Stimulated activated CD8-positive, alpha-beta memory T cell treated with anti-CD3 and anti-CD28 coated beads, Interleukin-7, amount 100 ng/mL, for 48 hours (primary cell): ENCODE measurements at places on chromosomes 3 and 15.

DNA sequence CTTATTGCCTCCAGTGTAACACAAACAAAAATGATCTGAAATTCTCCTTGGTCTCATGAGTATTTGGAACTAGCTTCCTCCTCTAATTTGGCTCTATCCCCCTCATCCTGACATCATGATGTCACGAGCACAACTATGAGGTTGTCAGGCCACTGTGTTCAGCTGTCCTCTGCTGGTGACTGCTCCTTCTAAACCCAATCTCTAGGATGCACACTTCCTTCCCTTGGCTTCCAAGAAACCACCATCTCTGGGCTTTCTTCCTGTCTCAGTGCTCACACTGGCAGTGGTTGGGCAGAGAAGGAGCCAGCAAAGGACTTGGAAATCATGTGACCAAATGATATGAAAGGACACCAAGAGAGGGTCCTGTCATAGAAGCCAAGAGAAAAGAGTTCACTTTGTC, 30.7 kb upstream of the EIF1B start:
- no peak for DNase-seq

- no peak for DNase-seq
These were observed 8.4 kb downstream of the RASL12 start for GRCh38 chr15:65059369-65059750.

DNA sequence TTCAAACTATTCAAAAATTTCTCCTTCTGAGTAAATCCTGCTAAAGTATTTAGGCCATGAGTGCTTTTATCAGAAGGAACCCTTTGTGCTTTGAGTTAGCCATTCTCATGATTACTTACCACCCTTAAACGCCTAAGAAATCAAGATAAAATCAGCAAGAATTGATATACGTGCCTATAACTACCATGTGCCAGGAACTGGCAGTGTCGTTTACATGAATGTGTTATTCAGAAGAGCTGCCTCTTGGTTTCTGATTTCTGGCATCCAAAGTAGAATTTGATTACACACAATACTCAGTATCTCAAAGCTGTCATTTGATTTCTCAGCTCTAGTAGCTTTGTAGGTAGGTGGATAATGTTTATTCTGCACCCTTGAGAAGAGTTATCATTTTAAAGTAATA, 351.3 kb upstream of the CCDC54 start:
- DNase-seq: no peak

- no peak for DNase-seq
These were observed 57.4 kb downstream of the ETFA start for GRCh38 chr15:76253691-76254473.

- DNase-seq: no peak
These were observed 68.9 kb upstream of the MNS1 start for GRCh38 chr15:56533731-56534403.

GRCh38 chr15:79208179-79208578, 74.3 kb upstream of the ANKRD34C start:
- DNase-seq: no peak

GRCh38 chr3:128321418-128321817, 145.3 kb downstream of the DNAJB8 start:
- DNase-seq: no peak

GRCh38 chr3:63934041-63934866, 22.1 kb upstream of the SCAANT1 start:
- DNase-seq: no peak

- no peak for DNase-seq
These were observed 1.9 kb downstream of the SPTBN5 start for GRCh38 chr15:41891946-41892345.

- DNase-seq: no peak
These were observed 10.3 kb upstream of the COPG1 start for GRCh38 chr3:129238945-129239705.

DNA sequence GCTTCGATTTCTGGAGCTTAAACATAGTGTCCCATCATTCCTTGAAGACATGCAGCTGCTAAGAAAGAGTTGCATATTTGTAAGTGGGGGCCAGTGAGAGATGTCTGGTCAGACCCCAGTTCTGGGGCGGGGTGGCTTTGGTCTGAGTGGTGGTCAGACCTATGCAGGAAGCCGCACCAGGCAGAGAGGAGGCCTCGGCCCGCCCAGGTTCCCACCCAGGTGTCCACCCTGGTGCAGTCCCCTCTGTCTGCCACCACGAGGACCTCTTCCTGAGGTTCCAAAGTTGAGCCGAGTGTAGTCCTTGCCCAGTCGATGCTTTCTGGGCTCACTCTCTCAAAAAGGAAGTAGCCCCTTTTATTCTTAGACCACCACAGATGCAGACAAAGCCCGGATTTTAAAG, 122.6 kb upstream of the DLG1 start:
- no peak for DNase-seq

- DNase-seq: no peak
These were observed 99.6 kb upstream of the RBMS3 start for GRCh38 chr3:29181149-29181780.

GRCh38 chr15:31390029-31390428, 63.4 kb downstream of the KLF13 start:
- DNase-seq: no peak

DNA sequence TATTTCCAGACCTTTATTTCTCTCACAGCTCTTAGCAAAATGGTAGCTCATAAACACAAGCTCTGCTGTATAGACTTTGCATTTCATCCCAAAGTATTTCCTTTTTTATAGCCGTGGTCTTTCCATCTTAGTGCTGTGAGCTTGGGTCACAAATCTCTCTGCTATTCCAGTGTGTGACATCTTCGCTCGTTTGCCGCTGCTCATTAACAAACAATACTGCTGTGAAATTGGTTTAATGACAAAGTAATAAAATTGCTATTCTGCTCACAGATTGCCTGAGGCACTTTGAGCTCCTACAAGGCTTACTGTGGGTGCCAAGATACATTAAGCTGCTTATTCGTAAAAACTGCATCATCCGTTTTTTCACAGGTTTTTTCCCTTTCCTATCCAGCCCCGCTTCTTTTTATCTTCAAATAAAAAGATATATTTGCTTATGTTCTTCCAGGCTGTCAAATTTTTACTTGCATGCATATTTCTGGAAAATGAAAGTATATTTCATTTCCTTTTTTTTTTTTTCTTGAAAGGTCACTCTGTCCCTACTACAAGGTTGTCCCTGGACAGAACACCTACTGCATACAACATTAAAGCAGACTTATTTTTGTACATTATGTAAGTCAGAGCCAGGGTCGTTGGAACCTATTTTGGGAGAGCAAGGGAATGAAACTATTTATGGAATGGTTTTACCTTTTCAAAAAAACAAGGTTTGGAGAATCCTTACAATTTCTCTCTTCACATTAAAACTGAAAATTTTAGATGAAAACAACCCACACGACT, 174.5 kb downstream of the MEIS2 start:
- no peak for DNase-seq

- no peak for DNase-seq
These were observed 1111.2 kb downstream of the TUSC7 start for GRCh38 chr3:117820658-117821299.

DNA sequence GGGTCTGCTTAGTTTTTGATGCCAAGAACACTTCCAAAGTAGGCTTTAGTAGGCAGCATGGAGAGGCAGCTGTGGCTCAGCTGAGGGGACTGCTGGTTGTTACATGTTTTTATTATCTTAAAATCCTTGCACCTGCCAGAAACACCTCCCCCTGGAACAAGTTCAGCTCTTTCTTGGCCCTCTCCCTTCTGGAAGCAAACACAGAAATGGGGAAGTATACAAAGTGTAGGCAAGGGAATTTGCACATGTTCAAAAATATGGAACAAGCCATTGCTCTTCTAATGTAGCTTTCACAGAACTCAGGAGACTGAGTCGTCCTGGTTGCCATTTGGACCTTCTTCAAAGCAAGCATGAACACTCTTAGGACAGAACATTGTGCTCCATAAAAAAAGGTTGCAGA, 169.1 kb upstream of the SEMA6D start:
- DNase-seq: no peak

DNA sequence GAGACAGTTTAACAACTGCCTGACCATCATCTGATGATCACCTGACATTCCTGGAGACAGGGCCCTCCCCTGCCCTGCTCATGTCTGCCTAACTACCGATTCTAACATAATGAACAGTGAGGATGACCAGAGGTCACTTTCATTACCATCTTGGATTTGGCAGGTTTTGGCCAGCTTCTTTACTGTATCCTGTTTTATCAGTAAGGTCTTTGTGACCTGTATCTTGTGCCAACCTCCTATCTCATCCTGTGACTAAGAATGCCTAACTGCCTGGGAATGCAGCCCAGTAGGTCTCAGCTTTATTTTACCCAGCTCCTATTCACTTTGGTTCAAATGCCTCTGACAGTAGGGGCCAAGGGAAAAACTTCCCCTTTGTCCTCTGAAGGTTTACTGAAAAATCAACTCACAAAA, 40.2 kb downstream of the METTL6 start:
- DNase-seq: no peak

GRCh38 chr3:118932822-118933558, 101.7 kb downstream of the IGSF11 start:
- DNase-seq: no peak

DNA sequence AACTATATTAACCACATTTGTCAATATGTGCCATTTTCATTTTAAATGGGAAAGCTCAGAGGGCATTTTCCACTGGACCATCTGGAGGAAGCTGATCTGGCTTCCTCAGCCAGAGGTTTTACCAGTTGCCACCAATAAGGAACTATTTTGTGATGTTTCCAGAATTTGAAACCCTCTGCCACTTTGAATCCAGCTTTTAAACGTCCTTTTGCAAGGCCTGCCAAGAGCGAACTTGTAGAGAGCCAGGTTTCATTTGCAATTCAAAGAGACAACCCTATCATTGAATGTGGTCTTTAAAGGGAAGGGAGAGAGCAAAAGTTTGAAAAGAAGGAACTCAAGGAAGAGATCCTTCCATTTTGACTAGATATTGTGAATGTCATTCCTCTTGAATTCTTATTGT, 123.3 kb upstream of the CHL1 start:
- DNase-seq: no peak

GRCh38 chr3:180612364-180612763, 10.4 kb downstream of the TTC14 start:
- DNase-seq: no peak

DNA sequence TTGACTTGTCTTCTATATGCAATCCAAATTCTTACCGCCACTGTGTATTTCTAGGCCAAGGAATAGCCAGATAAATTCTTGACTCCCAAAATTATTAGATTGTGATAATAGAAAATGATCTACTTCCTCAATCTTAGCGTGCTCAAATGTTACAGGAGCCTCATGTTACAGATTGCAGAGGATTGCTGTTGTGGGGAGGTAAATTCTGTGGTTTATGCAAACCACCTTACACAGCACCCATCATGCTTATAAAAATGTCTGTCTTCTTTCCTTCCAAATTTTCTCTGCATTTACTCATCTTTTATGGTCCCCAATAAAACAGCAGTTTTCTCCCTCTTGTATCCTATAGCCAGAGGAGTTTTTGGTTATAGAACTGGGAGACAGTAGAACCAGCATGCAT, 420.2 kb upstream of the ROBO1 start:
- no peak for DNase-seq

- no peak for DNase-seq
These were observed 47.9 kb downstream of the KBTBD12 start for GRCh38 chr3:127962937-127963336.

DNA sequence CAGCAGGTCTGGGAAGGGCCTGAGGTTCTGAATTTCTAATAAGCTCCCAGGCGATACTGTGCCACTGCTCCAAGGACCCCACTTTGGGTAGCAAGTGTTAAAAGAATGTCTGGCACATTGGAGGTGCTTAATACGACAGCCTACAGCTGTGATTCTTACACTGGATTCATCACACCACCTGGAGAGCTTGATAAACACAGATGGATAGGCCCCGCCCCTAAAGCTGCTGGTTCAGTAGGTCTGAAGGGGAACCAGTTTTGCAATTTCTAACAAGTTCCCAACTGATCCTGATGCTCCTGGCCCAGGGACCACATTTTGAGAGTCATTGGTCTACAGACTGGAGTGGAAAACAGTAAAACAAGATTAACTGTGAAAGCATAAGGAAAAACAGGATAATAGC, 124.8 kb upstream of the ST8SIA2 start:
- DNase-seq: no peak

DNA sequence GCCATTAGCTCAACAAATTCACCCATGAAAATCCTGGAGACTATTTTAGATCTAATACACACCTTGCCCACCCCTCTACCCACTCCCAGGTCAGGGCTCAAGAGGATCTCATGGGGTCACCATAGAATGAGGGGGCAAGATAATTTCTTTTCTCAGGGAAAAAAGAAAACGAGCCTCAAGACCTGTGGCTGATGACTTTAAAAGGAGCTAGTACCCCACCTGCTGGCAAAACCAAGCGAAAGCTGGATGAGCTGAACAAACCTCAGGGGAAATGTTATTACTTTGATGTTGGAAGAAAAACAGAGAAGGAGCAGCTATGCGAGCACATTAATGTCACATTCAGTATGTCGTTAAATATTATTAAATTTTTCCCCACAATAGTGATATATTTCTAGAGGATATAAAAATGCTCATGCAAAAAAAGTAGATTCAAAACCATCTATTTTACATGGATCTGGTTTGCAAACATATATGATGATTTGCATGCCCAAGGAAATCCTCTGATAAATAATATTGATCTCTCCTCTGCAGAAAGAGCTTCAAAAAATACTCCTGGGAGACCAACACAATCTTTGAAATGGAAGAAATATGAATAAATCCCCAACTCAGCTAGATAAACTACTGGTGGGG, 37.7 kb downstream of the PLD1 start:
- DNase-seq: no peak

GRCh38 chr3:110816008-110816407, 255.6 kb upstream of the NECTIN3 start:
- no peak for DNase-seq

DNA sequence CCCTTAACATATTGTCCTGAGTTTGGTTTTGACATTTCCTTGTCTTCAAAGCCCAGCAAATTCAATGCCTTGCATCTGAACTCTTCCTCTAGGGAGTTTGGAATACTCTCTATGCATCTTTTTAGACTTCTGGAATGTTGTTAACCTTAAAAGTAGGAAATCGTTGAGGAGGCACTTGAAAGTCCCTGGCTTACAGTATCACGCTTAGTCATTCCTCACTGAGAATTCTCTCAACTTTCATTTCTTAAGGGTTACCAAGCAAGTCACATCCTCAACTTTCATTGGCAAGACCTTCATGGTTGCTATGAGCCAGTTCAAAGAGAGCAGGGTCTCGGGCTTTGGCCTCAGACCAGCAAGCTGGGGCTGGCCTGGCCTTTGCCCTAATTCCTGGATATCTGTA, 89.9 kb downstream of the ASB7 start:
- DNase-seq: no peak

GRCh38 chr3:129699199-129699598, 92.7 kb upstream of the PLXND1 start:
- no peak for DNase-seq

- no peak for DNase-seq
These were observed 69.5 kb downstream of the PGPEP1L start for GRCh38 chr15:98938105-98938417.

- no peak for DNase-seq
These were observed 217.7 kb downstream of the ARPP21 start for GRCh38 chr3:35857004-35857403.

- DNase-seq: no peak
These were observed 295.7 kb downstream of the SOX2 start for GRCh38 chr3:182007441-182007840.
